ENCODE measurements at places on chromosomes 3 and 15.

DNA sequence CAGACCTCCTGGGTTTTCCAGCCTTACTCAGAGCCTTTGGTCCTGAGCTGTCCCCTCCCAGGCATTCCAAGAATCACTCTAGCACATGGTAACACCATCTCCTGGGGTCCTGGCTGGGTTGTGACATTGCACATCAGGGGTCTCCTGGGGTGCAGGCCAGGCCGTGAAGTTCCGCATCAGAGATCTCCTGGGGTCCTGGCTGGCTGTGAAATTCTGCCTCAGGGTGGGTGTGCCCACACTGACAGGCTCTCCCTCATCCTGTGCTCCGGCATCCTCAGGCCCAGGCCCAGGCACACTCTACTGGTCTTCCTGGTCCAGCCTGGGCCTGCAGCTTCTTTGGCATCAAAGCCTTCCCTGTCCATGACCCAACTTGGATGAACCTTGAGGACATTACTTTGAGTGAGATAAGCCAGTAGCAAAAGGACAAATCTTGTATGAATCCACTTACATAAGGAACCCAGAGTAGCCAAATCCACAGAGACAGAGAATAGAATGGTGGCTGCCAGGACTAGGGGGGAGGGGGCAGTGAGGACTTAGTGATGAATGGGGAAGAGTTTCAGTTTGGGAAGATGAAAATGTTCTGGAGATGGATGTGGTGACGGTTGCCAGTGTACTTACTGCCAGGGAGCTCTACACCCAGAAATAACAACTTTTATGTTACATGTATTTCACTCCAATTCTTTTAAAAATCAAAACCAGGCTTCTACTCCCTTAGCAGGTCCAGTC is 49.1 kb upstream of the KLF13 start:
- H3K27me3 ChIP-seq: no peaks in the 10 kb centered on the region
- no peaks in the 10 kb centered on the region for H3K36me3 ChIP-seq

GRCh38 chr15:87722941-87723691 is 533.4 kb downstream of the NTRK3 start:
- H3K27ac ChIP-seq: no peak overlapping the region
- H3K36me3 ChIP-seq: no peaks in the 10 kb centered on the region
- no peaks in the 10 kb centered on the region for H3K27me3 ChIP-seq

GRCh38 chr15:69360642-69361041 is 53.5 kb upstream of the KIF23 start:
- peaks cover 8% of the 10 kb centered on the region for H3K4me1 ChIP-seq
- H3K27me3 ChIP-seq: no peaks in the 10 kb centered on the region
- no peak overlapping the region for H3K4me3 ChIP-seq
- no peaks in the 10 kb centered on the region for H3K36me3 ChIP-seq
- H3K27ac ChIP-seq: no peak overlapping the region

- no peak overlapping the region for H3K27ac ChIP-seq
- peaks cover 23% of the 10 kb centered on the region for H3K27me3 ChIP-seq
- H3K4me3 ChIP-seq: no peak overlapping the region
- DNase-seq: no peak
- no peaks in the 10 kb centered on the region for H3K4me1 ChIP-seq
- no peaks in the 10 kb centered on the region for H3K36me3 ChIP-seq
Observed at GRCh38 chr15:52115598-52116427, 3.2 kb upstream of the BCL2L10 start.

GRCh38 chr3:129417326-129417725 is 11.1 kb downstream of the EFCAB12 start:
- H3K27me3 ChIP-seq: no peaks in the 10 kb centered on the region
- no peak overlapping the region for H3K27ac ChIP-seq
- no peak overlapping the region for H3K4me3 ChIP-seq
- DNase-seq: no peak
- peaks cover 10% of the 10 kb centered on the region for H3K4me1 ChIP-seq
- H3K36me3 ChIP-seq: no peaks in the 10 kb centered on the region

GRCh38 chr3:126982126-126982470 is 817 bp upstream of the PLXNA1 start:
- no peak for DNase-seq
- peaks cover 14% of the 10 kb centered on the region for H3K27me3 ChIP-seq
- no peaks in the 10 kb centered on the region for H3K36me3 ChIP-seq
- H3K4me1 ChIP-seq: peaks cover 13% of the 10 kb centered on the region
- H3K27ac ChIP-seq: no peak overlapping the region

DNA sequence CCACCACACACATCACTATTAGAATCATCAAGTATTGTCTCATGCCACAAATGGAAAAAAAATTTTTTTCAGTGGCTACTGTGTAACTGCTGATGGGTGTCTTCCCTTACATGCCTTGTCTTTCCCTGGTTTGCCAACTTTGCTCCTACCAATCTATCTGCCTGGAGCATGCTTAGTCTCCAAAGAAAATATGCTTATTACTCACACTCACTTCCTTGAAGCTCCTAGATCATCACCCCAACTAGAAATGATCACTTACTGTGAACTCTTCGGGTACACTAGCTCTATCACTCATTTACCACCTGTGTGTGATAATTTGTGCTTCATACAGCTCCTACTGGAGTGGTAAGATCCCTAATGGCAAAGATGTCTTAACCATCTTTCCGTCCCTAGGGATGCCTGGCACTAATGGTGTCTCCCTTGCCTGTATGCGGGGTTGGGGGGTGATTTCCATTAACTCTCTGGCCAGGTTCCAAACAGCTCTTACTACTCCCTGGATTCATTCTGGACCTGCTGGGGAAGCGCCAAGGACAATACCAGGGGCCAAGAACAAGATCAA is 799 bp downstream of the VPS33B start:
- no peak overlapping the region for H3K27ac ChIP-seq
- DNase-seq: no peak
- H3K4me3 ChIP-seq: peak overlapping the region; percentile 80

DNA sequence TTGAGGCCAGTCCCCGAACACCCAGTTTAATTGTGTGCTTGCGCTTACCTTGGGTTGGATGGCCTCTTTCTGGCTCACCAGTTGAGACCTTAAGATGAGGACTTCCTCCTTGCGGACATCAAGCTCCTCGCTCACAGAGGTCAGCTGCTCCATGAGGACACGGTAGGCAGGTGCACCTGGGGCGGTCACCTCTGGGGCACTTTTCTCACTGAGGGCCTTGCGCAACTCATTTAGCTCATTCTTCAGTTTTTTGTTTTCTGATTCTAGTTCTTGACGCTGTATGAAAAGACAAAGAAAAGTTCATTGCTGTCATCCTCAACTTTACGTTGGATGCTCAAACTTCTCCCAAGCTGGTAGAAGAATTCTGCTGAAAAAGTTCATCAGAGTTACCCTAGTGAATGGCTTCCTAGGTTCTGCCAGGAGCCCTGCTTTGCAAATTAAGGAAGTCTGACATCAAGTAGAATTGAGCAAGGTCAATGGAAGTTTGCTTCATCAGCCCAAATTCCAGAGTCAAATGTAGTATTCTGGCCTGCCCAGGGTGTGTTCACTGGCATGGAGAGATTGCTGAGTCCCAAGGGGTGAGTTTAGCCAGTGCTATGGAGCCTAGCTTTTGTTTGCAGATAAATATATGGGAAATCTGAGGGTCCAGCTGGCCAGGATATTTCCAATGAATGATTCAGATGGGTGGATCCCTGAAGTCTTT is 55.8 kb upstream of the MYO5C start:
- H3K4me3 ChIP-seq: no peak overlapping the region
- no peak overlapping the region for H3K27ac ChIP-seq
- H3K4me1 ChIP-seq: no peaks in the 10 kb centered on the region

GRCh38 chr15:77857419-77857818 is 220.1 kb downstream of the TBC1D2B start:
- H3K27ac ChIP-seq: no peak overlapping the region
- H3K4me3 ChIP-seq: no peak overlapping the region
- H3K27me3 ChIP-seq: no peaks in the 10 kb centered on the region

GRCh38 chr3:130748467-130748861 is 1.8 kb upstream of the PIK3R4 start:
- H3K4me3 ChIP-seq: peak overlapping the region; percentile 91
- no peak overlapping the region for H3K27ac ChIP-seq
- no peaks in the 10 kb centered on the region for H3K27me3 ChIP-seq
- H3K4me1 ChIP-seq: peaks cover 20% of the 10 kb centered on the region
- H3K36me3 ChIP-seq: no peaks in the 10 kb centered on the region

GRCh38 chr15:37891766-37892368 is 42.6 kb upstream of the TMCO5A start:
- no peaks in the 10 kb centered on the region for H3K4me1 ChIP-seq
- H3K27me3 ChIP-seq: no peaks in the 10 kb centered on the region
- no peak overlapping the region for H3K4me3 ChIP-seq
- DNase-seq: peak; percentile 75
- no peak overlapping the region for H3K27ac ChIP-seq

GRCh38 chr3:24351779-24352469 is 142.7 kb downstream of the THRB start:
- H3K4me1 ChIP-seq: peaks cover 11% of the 10 kb centered on the region
- H3K36me3 ChIP-seq: no peaks in the 10 kb centered on the region
- no peak for DNase-seq

DNA sequence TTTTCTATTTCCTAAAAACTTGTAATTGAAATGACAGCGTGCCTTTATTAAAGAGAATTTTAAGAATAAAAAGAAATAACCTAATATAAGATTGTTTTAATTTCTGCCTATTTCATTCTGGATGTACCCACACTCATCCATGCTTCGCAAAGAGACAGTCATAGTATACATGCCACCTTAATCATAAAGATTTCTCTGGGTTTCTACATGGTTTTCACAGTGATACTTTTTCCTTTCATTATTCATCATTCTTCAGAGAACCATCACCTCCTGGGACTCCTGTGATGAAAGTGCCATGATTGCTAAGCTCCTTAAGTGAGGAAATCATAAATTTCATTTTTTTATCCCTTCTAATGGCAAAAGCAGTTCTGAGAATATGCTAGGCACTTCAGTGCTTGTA is 4.3 kb upstream of the CCR8 start:
- H3K4me3 ChIP-seq: no peak overlapping the region
- H3K4me1 ChIP-seq: no peaks in the 10 kb centered on the region
- DNase-seq: no peak

DNA sequence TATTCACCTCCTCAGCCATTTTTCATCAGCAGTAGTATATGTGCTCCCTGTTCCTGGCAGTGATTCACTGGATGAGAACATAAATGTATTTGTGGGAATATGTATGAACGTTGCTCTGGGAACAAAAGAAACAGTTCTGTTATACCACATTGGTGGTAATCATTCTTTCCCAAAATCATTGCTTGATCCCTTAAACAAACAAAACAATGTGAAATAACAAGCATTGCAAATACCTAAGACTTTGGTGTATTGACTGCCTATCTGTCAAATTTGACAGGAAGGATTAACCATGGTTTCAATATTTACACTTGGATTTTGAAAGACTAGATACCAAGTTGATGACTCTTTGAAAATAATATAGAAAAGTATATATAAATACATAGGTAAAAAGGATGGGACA is 284.1 kb downstream of the FHIT start:
- no peak overlapping the region for H3K27ac ChIP-seq

DNA sequence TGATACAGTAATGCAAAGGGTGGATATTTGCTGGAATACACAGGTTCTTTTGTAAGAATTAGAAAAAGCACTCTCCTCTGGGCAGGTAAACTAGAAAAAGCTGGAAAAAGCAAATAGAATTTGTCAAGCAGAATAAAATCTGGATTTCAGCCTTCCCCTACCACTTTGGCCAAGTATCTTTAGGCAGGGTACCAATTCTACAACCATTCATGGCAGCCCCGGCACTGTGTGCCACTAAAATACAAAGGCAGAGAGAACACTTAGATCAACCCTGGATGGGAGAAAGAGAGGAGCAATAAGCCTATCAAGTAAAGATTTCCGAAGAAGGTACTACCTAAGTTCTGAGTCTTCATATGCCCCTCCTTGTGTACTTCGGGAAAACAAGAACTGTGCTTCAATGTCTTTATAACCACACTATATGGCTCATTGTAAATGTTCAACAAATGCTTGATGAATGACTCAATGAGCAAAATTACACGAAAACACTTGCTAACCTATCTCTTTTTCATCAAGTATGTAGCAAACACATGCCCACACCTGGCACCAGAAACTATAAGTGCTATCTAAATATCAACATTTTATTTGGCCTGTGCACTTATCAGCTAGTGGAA is 20.8 kb downstream of the STAG1 start:
- H3K4me1 ChIP-seq: peaks cover 38% of the 10 kb centered on the region
- DNase-seq: no peak
- no peak overlapping the region for H3K4me3 ChIP-seq
- H3K27ac ChIP-seq: no peak overlapping the region
- no peaks in the 10 kb centered on the region for H3K36me3 ChIP-seq
- H3K27me3 ChIP-seq: no peaks in the 10 kb centered on the region

DNA sequence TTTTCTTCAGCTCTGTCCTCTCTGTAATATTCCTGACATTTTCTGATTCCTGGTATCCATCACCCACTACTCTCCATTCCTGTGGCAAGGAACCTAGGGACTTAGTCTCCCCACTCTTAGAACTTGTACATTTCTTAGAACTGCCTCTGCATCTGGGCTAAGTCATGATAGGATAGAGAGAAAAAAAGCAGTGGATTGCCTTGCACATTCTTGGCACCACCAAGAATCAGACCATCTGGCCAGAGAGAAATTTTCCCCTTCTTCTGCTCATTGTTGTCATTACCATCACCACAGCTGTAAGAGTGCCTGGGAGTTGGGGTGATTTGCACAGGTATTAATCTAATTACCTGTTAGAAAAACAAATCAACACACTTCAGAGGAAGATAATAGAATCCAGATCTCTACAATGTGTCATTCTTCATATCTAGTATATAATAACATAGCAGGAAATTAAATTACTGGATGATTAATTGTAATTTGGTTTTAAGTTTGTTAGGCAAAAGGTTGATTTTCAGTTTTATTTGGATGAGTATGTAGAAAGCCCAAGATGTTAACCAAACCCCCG is 264.8 kb upstream of the ZPLD1 start:
- DNase-seq: no peak
- no peaks in the 10 kb centered on the region for H3K4me1 ChIP-seq
- H3K27ac ChIP-seq: no peak overlapping the region
- no peak overlapping the region for H3K4me3 ChIP-seq

- peaks cover 6% of the 10 kb centered on the region for H3K4me1 ChIP-seq
- no peaks in the 10 kb centered on the region for H3K36me3 ChIP-seq
- peak overlapping the region; percentile 58 for H3K4me3 ChIP-seq
- DNase-seq: peak; percentile 87
Observed at GRCh38 chr15:65286069-65286703, 497 bp downstream of the PARP16 start.

DNA sequence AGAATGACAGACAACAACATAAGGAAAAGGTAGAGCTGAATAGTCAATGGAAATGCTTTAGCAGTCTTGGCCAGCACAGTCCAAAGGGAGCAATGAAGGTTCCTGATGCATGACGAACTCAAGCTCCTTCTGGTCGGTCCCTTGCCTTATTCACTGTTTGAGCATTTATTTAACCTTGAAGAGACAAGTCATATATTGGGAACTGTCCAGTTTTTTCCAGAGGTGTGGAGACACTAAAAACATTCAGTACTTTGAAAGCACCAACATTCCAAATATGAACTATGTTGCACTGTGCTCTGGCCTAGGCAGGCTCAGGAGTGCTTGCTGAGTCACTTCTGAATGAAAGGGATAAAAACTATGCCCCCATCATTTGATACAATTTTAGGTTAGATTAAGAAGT is 384.8 kb downstream of the MECOM start:
- no peaks in the 10 kb centered on the region for H3K36me3 ChIP-seq
- no peaks in the 10 kb centered on the region for H3K27me3 ChIP-seq

All from neural progenitor cell (in vitro differentiated cells).